ENCODE measurements at places on chromosomes 2 and 18. TPM values are rescaled to one million over a fixed set of nuclear protein-coding genes. Genes with fewer than 3 reads are reported as not detected.

RRM2 gene
- 32.4 TPM for polyA plus RNA-seq

RTP5 gene
- polyA plus RNA-seq = not detected

ZBTB7C gene
- not detected for polyA plus RNA-seq

FKBP1B gene
- polyA plus RNA-seq = not detected

GRCh38 chr18:43435851-43436250 is 158.6 kb upstream of the SYT4 start:
- no peak for DNase-seq

GRCh38 chr2:67018301-67018700 is 378.8 kb upstream of the ETAA1 start:
- DNase-seq = no peak

ATP8B1 gene
- polyA plus RNA-seq = 4.5 TPM

Measured in muscle of arm (tissue), 14 donors.